A549 treated with CORT108297 at 1 μM for 4 hours (cell line): ENCODE measurements at places on chromosomes 7 and 10. TPM values are rescaled to one million over a fixed set of nuclear protein-coding genes. Genes with fewer than 3 reads are reported as not detected.

The CREB3L2 gene
- total RNA-seq, result 24.4 to 33.3 TPM (median 30.4 TPM) in 5 replicates

The TMEM225B gene
- total RNA-seq, result 0.78 to 1.5 TPM (median 1.3 TPM) in 5 replicates

The ZNF425 gene
- 0.97 to 1.5 TPM (median 0.98 TPM) in 5 replicates for total RNA-seq

The CNPY1 gene
- not detected in 5 replicates for total RNA-seq

The RALA gene
- total RNA-seq, result 29.2 to 46.0 TPM (median 31.5 TPM) in 5 replicates

The PRSS37 gene
- not detected in 5 replicates for total RNA-seq

The ZNF853 gene
- 1.8 to 2.9 TPM (median 2.2 TPM) in 5 replicates for total RNA-seq

The RAMP3 gene
- not detected in 5 replicates for total RNA-seq

The SLC16A12 gene
- 0.05 to 0.16 TPM (median 0.05 TPM) in 5 replicates for total RNA-seq

The ADGRA1 gene
- total RNA-seq, result 0.05 to 0.16 TPM (median 0.09 TPM) in 4 of 5 replicates, not detected in the other

The SEMA3E gene
- 1.7 to 2.9 TPM (median 2.2 TPM) in 5 replicates for total RNA-seq

The ABCB1 gene
- 0.06 to 0.29 TPM (median 0.17 TPM) in 4 of 5 replicates, not detected in the other for total RNA-seq

The VAX1 gene
- 1.0 to 1.9 TPM (median 1.6 TPM) in 5 replicates for total RNA-seq

The CLIP2 gene
- 16.8 to 23.4 TPM (median 19.9 TPM) in 5 replicates for total RNA-seq

The TLX1 gene
- total RNA-seq, result 0.05 to 0.06 TPM in 2 of 5 replicates, not detected in the others

The HTR5A gene
- total RNA-seq, result not detected in 5 replicates

The NPTX2 gene
- total RNA-seq, result 0.06 to 0.12 TPM (median 0.11 TPM) in 4 of 5 replicates, not detected in the other

The SLC26A5 gene
- total RNA-seq, result not detected in 5 replicates

The PRF1 gene
- total RNA-seq, result not detected in 5 replicates

The DGKB gene
- total RNA-seq, result not detected in 5 replicates

The WEE2 gene
- 0.03 TPM in 1 of 5 replicates, not detected in the others for total RNA-seq

The ELOVL3 gene
- total RNA-seq, result 0.16 to 0.40 TPM (median 0.30 TPM) in 5 replicates

The GALNT17 gene
- not detected in 5 replicates for total RNA-seq

The BAIAP2L1 gene
- total RNA-seq, result 48.0 to 55.5 TPM (median 53.3 TPM) in 5 replicates

The FLNC gene
- total RNA-seq, result 3.9 to 6.9 TPM (median 4.9 TPM) in 5 replicates

The LIPN gene
- total RNA-seq, result not detected in 5 replicates

The ITIH2 gene
- 0.17 to 0.38 TPM (median 0.29 TPM) in 5 replicates for total RNA-seq

The TMEM229A gene
- total RNA-seq, result not detected in 5 replicates

The CYP2C19 gene
- total RNA-seq, result not detected in 5 replicates

The LIPJ gene
- not detected in 5 replicates for total RNA-seq

The GHRHR gene
- not detected in 5 replicates for total RNA-seq

The TEX36 gene
- total RNA-seq, result not detected in 5 replicates

The PRLHR gene
- total RNA-seq, result not detected in 5 replicates

The LBX1 gene
- not detected in 5 replicates for total RNA-seq

The NYAP1 gene
- 1.5 to 2.4 TPM (median 2.3 TPM) in 5 replicates for total RNA-seq

The AP4M1 gene
- total RNA-seq, result 15.1 to 17.7 TPM (median 17.0 TPM) in 5 replicates

The SKIDA1 gene
- total RNA-seq, result 0.99 to 1.7 TPM (median 1.5 TPM) in 5 replicates

The RBM20 gene
- 1.1 to 1.7 TPM (median 1.5 TPM) in 5 replicates for total RNA-seq

The EPO gene
- total RNA-seq, result not detected in 5 replicates

The ITIH5 gene
- total RNA-seq, result 0.06 to 0.16 TPM (median 0.08 TPM) in 5 replicates

The CYP2E1 gene
- total RNA-seq, result 0.14 to 0.39 TPM (median 0.25 TPM) in 5 replicates

The INPP5A gene
- total RNA-seq, result 12.6 to 14.5 TPM (median 13.3 TPM) in 5 replicates

The NODAL gene
- not detected in 5 replicates for total RNA-seq

The FAM241B gene
- 16.6 to 19.8 TPM (median 18.5 TPM) in 5 replicates for total RNA-seq

The CYP2C9 gene
- 0.03 to 0.14 TPM (median 0.06 TPM) in 3 of 5 replicates, not detected in the others for total RNA-seq

The HOXA5 gene
- 3.9 to 7.1 TPM (median 5.3 TPM) in 5 replicates for total RNA-seq

The GATA3 gene
- 4.5 to 6.0 TPM (median 5.5 TPM) in 5 replicates for total RNA-seq

The TFR2 gene
- 1.9 to 3.4 TPM (median 2.8 TPM) in 5 replicates for total RNA-seq

The AGR3 gene
- total RNA-seq, result 0.27 TPM in 1 of 5 replicates, not detected in the others

The SMKR1 gene
- 11.8 to 13.3 TPM (median 12.4 TPM) in 5 replicates for total RNA-seq

The C10orf90 gene
- total RNA-seq, result 3.5 to 4.2 TPM (median 3.5 TPM) in 5 replicates

The SOSTDC1 gene
- not detected in 5 replicates for total RNA-seq

The CALCR gene
- total RNA-seq, result 0.02 TPM in 1 of 5 replicates, not detected in the others

The CUL1 gene
- 55.6 to 63.9 TPM (median 58.4 TPM) in 5 replicates for total RNA-seq
